ENCODE measurements at places on chromosomes 6 and 20.
A peak's percentile ranks its signal among the peaks of the same experiment; 100 is the strongest.

DNA sequence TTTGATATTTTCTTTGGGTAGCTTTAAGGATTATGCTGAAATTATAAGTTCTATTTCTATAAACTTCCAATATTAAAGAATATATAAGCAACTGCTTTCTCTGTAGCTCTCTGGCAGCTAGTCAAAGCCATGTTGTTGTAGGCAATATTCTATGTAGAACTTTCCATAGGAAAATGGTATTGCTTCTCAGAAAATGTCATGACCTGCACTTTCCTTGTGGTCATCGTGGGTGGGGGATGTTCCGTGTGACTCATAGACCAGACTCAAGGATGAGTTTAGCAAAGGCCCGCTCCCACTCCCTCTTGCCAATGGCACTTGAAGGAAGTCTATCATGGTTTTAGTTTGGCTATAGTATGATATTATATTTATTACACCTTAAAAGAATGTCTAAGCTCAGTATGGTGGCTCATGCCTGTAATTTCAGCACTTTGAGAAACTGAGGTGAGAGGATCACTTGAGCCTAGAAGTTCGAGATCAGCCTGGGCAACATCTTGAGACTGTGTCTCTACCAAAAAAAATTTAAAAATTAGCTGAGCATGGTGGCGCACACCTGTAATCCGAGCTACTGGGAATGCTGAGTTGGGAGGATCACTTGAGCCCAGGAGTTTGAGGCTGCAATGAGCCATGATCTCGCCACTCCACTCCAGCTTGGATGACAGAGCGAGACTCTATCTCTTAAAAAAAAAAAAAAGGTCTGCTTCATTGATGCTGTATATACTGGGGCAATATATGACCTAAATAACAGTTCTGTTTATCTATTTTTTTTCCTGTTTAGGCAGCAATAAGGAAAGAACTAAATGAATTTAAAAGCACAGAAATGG lies 36.6 kb upstream of the LTV1 start:
- peak; percentile 81 for DNase-seq

DNA sequence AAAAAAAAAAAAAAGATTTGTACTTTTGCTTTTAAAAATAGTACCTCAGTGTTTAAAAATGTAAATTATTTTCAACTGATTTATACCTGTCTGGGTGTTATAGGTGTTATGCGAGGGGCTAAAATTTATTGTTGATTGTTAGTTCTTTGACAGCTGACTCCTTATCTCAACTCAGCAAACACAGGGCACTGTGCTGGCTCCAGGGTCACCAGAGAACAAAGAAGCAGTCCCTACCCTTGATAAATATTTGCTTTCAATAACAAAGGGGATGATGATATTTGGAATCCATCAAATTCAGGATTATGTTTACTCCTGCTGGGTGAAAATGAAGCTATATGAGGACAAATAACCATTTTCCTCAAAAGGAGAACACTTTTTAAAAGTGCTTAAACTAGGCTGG lies 34.2 kb upstream of the KAT14 start:
- no peak for DNase-seq

- DNase-seq, result no peak
Observed at GRCh38 chr20:41437836-41438235, 71.2 kb upstream of the EMILIN3 start.

DNA sequence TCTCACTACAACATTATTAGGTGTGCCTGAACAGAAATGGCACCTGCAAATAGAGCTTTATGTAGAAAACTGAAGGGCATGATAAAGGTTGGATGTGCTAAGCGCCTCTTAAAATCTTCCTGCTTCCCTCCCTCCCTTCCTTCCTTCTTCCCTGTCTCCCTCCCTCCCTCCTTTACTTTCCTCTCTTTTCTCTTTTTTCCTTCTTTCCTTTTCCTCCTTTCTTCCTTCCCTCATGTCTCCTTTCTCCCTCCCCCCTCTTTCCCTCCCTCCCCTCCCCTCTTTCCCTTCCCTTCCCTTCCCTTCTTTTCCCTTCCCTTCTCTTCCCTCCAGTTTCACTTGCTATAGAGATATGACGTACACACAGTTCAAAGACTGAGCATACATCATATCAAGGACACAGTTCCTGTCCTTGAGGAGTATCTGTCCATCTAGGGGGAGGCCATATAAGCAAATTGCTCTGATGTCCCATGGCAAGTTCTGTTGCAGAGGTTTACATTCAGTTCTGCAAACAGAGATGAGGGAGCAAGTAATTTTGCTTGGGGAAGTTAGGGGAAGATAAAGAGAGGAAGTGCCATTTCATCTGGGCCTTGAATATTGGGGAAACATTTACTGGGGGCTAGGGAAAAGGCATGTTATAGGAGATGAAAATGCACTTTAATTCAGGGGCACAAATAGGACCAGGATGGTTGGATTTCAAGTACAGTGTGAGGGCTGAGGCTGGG lies 79.0 kb upstream of the EEF1E1 start:
- no peak for DNase-seq

GRCh38 chr6:39892490-39893129 lies 41.7 kb downstream of the MOCS1 start:
- no peak for DNase-seq

GRCh38 chr20:52056203-52057062 lies 135.1 kb downstream of the ZFP64 start:
- DNase-seq, result no peak

DNA sequence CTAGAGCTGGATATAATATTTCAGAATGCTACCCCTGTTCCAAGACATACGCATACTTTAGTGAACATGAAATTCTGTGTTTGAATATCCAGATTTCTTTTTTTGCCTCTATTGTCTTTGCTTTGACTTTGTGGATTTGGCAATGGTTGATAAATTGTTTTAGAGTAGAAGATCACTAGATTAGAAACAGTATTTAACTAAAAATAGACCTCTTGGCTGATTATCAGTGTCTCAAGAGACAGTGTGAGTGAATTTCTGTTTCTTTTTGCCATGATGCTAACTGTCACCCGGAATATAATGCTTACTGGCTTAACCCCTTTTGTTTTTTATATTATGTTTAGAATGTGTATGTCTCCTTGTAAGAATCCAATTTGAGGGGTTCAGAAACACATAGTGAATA lies 102.5 kb downstream of the PLCB1 start:
- no peak for DNase-seq

DNA sequence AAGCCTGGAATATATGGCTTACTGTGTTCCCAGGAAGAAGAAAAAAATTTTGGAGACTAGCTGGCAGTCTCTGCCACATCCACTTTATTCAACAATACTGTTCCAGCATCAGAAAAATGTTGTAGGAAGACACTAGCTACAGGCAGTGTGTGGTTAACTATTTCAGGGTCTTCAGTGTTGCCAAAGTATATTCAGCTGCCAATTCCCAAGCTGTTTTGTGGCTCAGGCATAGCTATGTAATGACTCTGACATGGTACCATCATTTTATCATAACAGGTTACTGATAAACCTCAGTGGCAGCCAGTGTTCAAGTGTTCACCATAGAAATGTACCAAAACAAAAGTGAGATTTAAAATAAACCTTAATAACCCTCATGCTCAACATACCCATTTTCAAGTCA lies 503.1 kb downstream of the ADGRB3 start:
- DNase-seq, result no peak

- no peak for DNase-seq
Observed at GRCh38 chr6:34852406-34853085, 35.3 kb downstream of the TAF11 start.

- no peak for DNase-seq
Observed at GRCh38 chr6:159989492-159990480, 20.9 kb downstream of the IGF2R start.

DNA sequence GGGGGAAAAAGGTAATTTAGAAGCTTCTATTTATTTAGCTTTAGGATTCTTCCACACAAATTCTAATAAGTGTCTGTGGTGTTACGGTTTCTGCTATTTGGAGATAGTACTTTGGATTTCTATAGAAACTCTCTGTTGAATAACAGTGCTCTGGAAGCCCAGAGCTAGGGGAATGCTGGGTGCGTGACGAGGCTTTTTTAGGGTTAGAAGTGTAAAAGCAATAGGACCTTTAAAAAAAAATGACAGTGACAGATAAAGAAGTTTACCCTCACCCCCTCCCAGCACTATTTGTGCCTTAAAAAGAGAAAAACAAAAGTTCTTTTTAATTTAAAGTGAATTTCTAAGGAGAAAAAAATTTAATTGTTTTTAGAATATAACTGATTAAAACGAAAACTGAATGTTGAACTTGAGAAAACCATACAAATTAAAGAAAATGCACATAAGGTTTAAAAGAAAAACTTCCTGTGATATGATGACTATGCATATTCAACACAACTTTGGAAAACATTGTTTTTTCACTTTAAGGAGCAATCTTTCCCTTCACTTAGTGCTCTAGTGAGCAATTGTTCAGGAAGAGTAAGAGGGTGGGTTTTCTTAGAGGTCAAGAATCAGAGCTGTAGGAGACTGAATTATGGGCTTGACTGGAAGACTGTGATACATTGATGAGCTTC lies 89.6 kb upstream of the RIPOR2 start:
- DNase-seq, result no peak

DNA sequence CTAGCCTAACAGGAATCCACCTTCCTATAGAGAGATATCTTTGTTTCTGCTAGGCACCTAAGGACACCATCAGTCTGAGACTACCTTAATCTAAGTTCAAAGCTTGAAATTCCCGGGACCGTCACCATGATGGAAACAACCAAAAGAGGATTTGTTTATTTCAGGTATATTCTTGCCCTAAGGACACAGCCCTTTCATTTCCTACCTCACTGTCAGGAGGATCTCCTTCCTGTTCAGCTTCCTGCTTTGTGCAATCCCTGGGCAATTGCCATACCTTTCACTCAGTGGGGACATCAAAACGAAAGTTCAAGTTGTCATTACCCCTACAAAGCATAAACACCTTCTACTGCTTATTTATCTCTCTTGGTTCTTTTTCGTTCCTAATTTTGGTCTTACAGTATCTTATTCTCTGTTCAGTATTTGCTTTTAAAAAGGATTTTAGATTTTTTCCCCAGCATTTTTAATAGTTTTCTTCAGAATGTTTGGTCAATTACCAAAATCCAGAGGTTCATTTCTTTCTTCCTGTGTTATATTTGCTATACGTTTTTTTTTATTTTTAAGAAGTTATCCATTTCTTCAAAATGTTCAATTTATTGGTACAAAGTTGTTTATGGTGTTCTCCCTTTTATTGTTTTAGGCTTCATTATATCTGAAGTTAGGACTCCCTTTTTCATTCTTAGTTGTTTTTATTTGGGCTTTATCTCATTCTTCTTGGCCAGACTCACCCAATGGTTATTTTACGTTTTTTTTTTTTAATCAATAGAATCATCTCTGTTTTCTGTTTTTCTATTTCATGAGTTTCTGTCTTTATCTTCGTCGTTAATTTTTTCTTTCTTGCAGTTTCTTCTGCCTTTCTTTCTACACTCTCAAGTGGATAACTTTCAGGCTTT lies 13.0 kb upstream of the TBPL1 start:
- DNase-seq, result no peak

DNA sequence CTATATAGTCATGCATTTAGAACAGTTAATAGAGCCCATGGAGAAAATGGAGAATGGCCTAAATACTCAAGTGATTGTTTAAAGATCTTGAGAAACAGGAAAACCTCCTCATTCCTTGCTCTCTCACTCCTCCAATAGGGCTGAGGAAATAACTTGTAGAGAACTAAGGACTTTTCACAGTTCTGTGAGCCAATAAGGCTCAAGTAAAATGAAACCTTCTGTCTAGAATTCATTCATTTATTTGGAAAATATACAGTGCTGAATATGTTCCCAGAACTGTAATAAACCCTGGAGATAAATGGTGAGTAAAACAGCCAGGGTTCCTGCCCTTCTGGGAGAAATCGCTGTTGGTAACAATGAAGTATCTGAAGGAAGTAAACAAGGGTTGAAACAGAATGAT lies 35.3 kb downstream of the ELOVL2 start:
- no peak for DNase-seq

GRCh38 chr6:41406728-41407489 lies 71.5 kb downstream of the NCR2 start:
- DNase-seq, result no peak

DNA sequence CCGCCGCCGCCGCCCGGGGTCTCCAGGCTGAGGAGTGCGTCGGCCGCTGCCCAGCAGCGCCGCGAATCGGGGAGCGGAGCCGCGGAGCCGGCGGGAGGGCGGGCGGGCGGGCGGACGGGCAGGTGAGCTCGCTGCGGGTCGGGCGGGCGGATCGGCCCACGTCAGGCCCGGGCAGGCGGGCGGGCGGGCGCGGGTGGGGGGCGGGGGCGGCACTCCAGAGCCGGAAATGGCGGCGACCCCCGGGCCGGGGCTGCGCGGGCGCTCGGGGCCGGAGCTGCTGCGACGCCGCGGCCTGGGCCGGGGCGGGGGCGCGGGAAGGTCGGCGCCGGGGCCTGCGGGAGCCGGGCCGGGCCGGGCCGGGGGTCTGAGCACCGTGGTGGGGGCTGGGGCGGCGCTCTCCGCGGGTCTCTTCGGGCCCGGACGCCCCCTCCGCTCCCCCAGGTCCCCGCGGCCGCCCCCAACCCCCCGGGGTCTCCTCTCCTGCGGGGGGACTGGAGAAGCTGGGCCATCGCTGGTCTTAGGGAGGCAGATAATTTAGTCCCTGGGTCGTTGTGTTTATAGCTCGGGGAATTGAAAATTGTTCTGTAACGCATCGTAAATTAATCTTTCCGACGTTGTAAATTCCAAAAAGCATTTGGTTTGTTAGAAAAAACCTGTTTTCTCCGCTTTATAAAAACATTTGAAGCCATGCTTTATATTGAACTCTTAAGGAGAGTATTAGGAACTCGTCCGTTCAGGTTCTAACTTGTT lies 451 bp downstream of the DNAJC5 start:
- no peak for DNase-seq

DNA sequence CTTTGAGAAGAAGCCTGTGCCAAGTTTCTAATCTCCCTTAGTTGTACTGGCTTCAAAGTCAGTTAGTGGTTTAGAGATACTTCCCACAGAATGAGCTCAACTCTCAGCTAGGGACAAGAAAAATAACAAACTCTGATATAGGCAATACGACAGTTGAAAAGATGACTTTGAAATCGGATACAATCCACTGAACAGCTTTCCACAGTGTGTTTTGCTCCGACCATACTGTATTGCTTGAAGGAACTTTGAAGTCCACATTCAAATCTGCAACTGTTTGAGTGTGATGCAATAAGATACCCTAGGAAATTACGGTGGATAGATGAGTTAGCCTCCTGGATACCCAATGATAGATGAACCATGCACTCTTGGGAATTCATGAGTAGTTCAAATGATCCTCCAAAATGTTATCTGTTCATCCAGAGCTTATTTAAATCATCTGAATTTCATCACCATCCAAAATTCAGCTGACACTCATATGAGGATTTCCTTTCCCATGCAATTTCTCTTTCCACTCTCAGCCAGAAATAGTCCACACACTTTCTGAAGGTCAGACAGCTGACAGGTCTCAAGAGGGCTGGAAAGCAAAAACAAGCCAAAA lies 443.8 kb downstream of the HAO1 start:
- DNase-seq, result no peak

- no peak for DNase-seq
Observed at GRCh38 chr6:93327857-93328256, 91.5 kb downstream of the EPHA7 start.

DNA sequence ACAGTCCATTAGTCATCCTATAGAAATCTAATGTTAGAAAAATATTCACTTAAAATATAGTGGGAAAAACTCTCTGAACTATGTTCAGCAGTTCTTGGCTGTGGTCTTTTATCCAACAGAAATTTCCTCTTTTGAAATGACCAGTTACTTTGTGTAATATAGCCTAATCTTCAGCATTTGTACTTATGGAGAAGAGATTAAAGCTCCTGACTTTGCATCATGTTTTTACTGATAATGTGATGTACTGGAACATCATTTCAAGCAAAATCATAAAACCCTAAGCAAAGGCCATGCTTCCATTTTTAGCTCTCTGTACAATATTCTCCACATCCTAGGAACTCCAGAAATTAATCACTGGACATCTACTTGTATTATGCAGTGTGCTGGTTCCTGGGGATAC lies 430.8 kb upstream of the RUNX2 start:
- DNase-seq, result no peak
